ENCODE measurements at places on chromosomes 6 and 20. TPM values are rescaled to one million over a fixed set of nuclear protein-coding genes. Genes with fewer than 3 reads are reported as not detected.

MAN1A1 gene
- total RNA-seq: 13.5 TPM

RBM24 gene
- 0.19 TPM for total RNA-seq

TCF15 gene
- total RNA-seq: not detected

PBX2 gene
- total RNA-seq: 171 TPM

ELOVL4 gene
- total RNA-seq: 1.6 TPM

LCA5 gene
- total RNA-seq: 0.54 TPM

TRIM15 gene
- not detected for total RNA-seq

C20orf141 gene
- not detected for total RNA-seq

DEFB124 gene
- total RNA-seq: not detected

FKBP1C gene
- 0.20 TPM for total RNA-seq

MEP1A gene
- total RNA-seq: not detected

HBS1L gene
- total RNA-seq: 68.4 TPM

ZNF318 gene
- 24.3 TPM for total RNA-seq

- no peak for DNase-seq
Observed at GRCh38 chr20:44720621-44720996, 5.4 kb downstream of the CCN5 start.

DNA sequence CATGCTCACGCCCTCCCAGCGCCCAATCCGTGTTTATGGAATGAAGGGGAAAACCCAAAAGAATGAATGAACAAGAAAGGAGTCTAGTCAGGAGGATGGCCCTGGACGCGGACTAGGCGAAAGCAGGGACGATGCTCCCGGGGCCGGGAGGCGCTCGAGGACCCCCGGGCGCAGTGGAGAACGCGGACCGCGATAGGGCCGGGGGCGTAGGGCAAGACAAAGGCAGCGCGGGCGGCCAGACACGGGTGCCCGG lies 758 bp downstream of the GCLC start:
- DNase-seq: no peak

GRCh38 chr6:169938262-169938701 lies 186.9 kb downstream of the ERMARD start:
- DNase-seq: no peak

DNA sequence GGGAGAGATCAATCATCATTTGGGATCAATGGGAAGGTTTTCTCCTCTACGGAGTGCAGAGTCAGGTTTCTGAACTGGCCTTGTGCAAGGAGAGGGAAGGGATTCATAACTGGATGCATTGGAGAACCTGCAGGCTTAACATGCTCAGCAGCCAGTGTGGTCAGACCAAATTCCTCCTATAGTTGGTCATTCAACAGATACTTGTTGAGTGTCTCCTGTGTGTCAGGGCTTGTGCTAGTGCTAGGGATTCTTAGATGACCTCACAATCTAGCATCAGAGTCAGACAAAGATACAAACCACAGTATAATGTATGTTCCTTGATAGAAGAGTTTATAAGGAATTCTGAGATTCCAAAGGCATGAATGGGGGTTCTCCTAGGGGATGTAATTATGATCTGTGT lies 23.9 kb downstream of the RALY start:
- no peak for DNase-seq

DNA sequence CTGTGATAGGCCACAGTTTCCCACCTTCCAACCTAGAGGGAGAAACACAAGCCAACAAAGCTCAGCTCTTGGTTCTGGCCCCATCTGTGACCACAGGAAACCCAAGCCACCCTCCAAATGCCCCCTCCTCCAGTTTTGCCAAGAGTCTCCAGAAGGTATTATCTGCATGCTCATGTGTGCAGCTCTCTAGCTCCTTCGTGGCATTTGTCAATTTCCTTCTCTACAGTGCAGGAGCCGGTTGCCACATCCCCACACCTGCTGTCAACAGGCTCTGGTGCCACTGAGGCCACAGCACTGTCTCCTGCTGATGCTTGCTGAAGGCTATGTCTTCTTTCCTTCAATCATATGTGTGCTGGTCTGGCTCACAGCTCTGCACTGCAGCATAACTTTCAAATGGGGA lies 177.2 kb downstream of the CLIC5 start:
- DNase-seq: no peak

DNA sequence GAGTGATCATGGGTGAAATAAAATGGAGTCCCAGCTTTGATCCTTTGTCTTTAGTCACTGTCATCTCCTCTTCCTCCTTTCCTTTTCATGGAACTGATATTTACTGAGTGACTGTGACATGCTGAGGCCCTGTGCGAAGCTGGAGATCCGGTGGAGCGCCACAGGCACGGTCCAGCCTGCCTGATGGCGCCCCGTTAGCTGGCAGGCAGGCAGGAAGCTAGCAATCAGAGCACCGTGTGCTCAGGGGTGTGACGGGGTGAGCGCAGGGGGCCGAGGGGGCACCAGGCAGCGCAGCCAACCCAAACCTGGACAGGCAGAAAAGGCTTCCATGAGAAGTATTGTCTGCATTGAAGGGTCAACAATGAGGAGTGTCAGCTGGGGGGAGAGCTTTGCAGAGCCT lies 100.2 kb upstream of the AKAP12 start:
- DNase-seq: no peak

GRCh38 chr6:37807656-37808055 lies 11.9 kb upstream of the ZFAND3 start:
- no peak for DNase-seq

DNA sequence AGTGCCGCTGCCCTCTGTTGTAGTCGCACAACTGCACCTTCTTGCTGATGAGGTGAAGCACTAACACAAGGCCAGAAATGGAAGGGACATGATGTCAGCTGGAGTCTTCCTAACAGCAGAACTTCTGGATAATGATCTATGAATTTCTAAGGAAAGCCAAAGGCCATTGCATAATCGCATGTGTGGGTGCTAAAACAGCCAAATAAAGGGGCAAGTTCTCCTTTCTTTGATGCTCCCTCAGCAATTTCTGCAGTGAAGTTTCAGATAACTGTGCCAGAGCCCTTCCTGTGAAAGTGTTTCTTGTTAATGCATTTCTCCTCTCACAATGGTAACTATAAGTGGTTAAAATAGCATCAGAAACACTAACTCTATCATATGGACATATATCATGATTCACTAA lies 8.0 kb upstream of the F13A1 start:
- DNase-seq: no peak

GRCh38 chr20:58702859-58703648 lies 10.5 kb downstream of the NPEPL1 start:
- no peak for DNase-seq

- DNase-seq: no peak
Observed at GRCh38 chr6:98037571-98037970, 754.6 kb upstream of the MMS22L start.

- no peak for DNase-seq
Observed at GRCh38 chr20:44464514-44464913, 11.2 kb upstream of the TTPAL start.

DNA sequence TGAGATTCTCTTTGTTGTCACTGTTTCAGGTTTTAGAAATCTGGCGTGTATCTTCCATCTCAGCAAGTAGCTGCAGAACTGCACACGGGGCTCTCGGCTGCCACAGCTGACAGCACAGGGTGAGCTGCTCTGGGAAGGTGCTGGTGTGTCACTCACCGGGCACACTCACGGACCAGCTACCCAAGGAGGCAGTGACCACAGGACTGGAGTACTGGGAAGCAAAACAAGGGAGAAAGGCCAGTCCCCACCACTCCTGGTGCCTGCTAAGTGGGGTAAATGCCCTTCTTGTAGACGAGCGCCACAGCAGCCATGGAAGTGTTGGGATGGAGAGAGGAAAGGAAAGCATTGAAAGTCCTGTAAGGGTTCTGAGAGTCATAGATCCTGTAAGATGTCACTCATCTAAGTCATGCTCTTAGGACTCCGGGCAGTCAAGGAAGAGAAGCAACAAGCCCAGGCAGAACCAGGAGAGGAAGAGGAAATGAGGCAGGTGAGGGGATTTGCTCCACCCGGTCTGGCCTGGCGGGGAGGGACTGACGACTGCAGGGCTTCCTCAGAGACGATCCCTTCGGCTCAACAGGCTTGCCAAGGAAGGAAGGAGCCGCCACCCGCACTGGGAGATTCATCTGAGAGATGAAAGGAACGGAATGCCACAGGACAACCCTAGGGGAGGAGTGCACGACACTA lies 48.1 kb downstream of the PRDM1 start:
- no peak for DNase-seq

- DNase-seq: peak; percentile 59
Observed at GRCh38 chr6:142900227-142900971, 44.6 kb downstream of the HIVEP2 start.

GRCh38 chr6:107264357-107264840 lies 149.1 kb upstream of the BEND3 start:
- DNase-seq: no peak

DNA sequence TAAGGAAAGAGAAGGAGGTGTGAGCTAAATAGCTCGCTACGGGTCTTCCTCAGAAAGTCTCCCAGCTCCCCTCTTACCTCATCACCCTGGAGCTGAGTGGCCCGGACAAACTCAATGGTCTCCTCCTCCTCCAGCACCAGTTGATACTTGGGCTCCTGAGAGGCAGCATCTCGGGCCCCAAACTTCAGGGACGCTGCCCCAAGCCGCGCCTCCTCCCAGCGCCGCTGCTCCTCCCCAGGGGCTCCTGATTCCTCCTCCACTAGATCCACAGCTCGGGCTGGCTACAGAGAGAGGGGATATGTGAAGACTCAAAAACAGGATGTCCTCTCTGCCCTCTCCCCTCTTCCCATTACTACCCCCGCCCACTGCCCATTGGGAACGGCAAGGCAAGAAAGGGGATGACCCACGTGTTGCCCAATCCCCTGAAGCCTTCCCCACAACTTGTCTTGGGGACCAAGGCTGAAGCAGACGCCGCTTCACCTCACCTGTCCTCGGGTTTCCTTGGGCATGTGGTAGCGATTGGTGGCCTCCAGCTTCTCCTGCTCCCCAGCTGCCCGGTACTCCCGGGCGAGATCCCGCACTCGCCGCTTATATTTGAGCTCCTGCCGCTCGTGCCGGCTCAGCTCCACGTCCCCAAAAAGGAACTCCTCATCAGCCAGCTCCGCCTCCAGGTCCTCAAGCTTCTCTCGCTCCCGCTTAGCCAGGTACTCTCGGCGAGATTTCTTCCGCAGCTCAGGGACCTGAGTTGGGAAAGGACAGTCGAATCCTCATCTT lies 7.6 kb downstream of the DHX16 start:
- DNase-seq: no peak

- DNase-seq: no peak
Observed at GRCh38 chr6:42250274-42250931, 32.7 kb upstream of the MRPS10 start.

- DNase-seq: no peak
Observed at GRCh38 chr6:148258868-148259267, 83.8 kb upstream of the SASH1 start.

DNA sequence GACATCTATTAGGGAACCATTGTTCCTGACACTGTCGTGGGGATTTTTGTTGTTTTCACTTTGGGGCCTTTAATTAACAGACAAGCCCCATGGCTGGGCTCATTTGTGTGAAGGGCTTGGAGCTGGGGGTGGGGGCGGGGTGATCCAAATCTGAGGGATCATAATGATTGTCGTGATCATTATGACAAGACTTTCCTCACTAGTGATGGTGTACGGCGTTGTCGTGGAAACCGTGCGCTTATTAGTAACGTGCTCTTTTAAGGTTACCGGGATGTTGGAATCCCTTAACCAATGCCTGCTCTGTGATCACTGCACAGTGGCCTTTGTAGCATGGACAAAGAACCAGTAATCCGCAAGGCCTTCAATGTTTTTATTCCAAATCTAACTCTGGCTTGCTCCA lies 18.6 kb downstream of the PDYN start:
- DNase-seq: no peak

- DNase-seq: no peak
Observed at GRCh38 chr6:37584654-37585522, 85.2 kb upstream of the CCDC167 start.

DNA sequence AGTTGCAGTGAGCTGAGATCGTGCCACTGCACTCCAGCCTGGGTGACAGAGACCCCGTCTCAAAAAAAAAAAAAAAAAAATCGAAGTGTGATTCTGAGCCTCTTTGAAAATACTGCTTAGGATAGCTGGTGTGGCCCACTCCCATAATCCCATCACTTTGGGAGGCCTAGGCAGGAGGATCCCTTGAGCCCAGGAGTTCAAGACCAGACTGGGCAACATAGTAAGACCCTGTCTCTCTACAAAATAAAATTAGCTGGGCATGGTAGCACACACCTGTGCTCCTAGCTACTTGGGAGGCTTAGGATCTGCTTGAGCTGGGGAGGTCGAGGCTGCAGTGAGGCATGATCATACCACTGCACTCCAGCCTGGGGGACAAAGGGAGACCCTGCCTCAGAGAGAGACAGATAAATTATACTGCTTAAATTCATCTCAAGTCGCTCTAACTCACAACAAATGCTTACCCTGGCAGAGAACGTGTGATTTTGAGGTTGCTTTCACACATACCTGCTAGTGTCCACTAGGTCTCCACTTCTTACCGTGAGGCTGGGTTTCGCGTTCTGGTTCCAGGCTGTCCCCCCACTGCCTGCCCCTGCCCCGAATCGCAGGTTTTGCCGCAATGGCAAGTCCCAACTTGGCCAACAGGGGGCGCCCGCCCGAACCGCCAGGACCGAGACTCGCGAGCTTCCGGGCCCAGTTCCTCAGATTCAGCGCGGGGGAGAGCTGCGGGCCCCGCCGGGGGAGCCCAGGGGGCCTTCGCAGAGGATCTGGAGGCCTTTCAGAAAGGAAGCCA lies 12.3 kb upstream of the TMC2 start:
- peak; percentile 88 for DNase-seq

DNA sequence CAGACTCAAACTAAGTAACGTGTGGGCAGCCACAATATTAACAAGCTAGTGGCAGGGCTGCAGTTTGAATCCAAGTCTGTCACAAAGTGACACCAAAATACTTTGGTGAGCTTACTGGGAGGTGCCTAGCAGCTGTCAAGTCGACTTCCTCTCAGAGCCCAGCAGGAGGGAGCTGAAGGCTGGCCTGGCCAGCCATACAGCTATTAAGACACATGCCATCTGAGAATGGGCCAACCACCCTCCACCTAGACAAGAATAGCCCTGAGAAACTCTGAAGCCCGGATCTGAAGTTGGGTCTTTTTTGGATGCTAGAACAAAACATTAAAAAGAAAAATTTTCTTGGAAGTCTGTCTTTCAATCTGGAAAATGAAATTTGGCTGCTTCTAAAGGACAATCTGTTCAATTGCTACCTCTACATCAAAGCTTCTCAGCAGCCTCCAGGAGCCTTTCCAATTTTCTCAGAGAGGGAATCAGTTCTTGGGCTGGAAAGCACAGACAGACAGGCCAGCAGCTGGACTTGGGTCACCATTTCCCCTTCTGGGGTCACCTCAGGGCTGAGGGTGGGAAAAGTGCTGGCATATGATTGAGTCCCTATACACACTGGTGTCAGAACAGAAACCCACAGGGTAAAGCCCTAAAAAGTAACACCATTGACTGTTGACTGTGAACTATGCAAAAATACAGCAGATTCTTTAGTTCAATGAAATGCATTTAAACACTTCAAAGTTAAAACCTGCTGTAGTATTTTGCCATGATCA lies 42.9 kb downstream of the UQCC1 start:
- DNase-seq: no peak

- no peak for DNase-seq
Observed at GRCh38 chr20:35003211-35004031, 47.8 kb downstream of the MYH7B start.

GRCh38 chr6:16352258-16352635 lies 113.9 kb downstream of the GMPR start:
- no peak for DNase-seq
